ENCODE measurements at places on chromosomes 12 and 14.

DNA sequence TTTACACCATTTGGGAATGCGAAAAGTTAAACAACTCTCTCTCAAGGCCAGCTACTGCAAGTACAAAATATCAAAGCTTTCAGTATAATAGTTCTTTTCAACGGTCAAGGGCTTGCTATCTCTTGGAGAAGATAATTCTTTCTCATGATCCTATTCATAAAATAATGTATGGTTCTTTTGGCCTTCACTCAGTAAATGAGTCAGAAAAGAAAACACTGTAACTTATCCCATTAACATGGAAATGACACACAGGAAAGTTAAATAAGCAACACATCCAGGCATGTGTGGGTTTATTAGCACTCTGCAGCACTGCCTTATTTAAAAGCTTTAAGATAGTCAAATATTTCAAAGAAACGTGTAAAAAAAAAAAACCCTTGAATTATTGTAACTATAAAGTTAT, 36.9 kb downstream of the ZFC3H1 start:
- DNase-seq = no peak

DNA sequence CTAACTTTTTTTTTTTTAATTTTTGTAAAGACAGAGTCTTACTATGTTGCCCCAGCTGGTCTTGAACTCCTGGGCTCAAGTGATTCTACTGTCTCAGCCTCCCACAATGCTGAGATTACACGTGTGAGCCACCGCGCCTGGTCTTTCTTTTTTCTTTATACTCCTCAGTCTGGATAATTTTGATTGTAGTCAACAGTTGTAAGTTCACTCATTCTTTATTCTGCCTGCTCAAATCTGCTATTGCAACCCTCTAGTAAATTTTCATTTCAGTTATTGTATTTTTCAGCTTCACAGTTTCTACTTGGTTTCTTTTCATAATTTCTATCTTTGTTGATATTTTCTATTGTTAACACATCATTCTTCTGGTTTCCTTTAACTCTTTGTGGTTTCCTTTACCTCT, 5.8 kb upstream of the MIS18BP1 start:
- no peak for DNase-seq

- no peak for DNase-seq
Observed at GRCh38 chr12:6494968-6495367, 1.1 kb downstream of the NCAPD2 start.

DNA sequence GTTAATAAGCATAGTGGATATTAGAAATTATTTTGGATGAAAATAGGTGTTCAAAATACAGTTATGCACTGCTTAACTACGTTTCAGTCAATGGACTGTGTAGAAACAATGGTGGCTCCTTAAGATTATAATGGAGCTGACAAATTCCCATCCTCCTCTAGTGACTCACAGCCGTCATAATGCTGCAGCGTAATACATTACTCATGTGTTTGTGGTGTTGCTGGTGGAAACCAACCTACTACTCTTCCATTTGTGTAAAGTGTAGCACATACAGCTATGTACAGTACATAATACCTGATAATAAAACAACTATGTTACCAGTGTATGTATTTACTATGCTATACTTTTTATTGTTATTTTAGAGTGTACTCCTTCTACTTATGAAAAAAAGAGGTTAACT, 111.2 kb upstream of the TMCC3 start:
- no peak for DNase-seq

DNA sequence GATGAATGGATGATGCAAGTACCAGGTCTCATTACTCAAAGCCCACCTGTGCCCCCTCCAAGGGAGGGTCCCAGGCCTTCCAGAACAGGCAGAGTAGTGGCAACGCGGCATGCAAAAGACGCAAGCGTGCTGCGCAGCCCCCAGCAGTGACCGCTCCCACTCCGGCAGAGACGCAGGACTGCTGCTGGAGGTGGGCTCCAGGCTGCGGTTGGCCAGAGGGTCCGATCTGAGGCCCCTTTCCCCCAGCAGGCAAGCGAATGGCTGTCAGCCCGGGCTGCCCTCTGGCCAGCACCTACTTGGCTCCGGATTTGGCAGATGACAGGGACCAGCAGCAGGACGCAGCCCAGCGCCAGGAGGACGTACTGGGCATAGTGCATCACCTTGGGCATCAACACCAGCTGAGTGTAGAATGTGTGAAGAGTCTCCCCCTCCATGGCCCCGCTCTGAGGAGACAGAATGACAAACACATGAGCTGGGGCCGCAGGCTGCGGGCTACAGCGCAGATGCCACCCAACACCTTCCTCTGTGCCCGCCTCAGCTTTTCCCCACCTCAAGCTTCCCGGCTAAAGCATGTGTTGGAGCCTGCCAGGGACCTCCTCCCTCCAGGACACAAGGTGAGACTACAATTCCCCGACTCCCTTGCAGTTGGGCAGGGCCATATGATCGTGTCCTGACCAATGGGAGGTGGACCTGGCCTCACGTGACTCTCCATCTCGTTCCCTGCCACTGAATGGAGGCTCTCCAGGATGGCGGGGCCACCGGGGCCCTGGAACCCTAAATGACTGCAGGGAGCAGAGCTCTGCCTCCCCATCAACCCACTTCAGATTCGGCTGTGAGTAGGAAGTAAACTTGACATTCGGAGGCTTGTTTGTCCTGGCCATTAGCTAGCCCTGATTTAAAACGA, 77.4 kb downstream of the SCARB1 start:
- no peak for DNase-seq

GRCh38 chr12:2057041-2057794, 4.4 kb downstream of the CACNA1C start:
- peak; percentile 41 for DNase-seq

DNA sequence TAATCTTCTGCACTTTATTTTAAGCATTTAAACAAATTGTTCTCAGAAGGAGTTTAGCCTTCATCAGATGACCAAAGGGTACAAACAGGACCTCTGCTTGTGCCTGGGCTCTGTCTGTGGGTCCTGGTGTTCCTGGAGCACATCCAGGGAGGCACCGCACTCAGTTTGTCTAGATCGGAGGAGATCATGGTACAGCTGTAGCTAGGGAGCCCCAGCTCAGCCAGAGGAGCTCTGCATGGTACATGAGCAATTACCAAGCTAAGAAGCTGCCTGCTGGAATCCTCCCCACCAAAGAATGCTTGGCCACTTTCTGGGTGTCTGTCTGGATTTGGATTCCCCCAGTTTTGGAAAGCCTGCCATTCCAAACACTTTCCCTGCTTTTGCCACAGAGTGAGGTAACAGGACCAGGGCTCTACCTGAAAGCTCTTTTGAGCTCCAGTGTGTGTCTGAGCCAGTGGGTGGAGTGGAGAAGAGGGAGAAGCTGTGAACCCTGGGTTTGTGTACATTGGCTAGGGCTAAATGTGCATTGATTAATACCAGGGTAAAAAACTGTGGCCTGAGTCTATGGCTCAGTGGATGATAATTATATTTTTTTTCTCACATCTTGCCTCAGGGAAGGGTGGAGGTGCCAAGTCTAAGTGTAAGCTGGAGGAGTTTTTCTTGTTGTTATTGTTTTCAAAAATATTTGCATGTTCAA, 163.7 kb upstream of the IGF1 start:
- no peak for DNase-seq

- peak; percentile 25 for DNase-seq
Observed at GRCh38 chr12:127619869-127620734, 646.9 kb upstream of the TMEM132C start.

- no peak for DNase-seq
Observed at GRCh38 chr14:65431245-65431644, 18.7 kb downstream of the FUT8 start.

- no peak for DNase-seq
Observed at GRCh38 chr12:51863933-51864832, 15.7 kb upstream of the FIGNL2 start.

- no peak for DNase-seq
Observed at GRCh38 chr12:96211988-96212387, 17.8 kb downstream of the ELK3 start.

DNA sequence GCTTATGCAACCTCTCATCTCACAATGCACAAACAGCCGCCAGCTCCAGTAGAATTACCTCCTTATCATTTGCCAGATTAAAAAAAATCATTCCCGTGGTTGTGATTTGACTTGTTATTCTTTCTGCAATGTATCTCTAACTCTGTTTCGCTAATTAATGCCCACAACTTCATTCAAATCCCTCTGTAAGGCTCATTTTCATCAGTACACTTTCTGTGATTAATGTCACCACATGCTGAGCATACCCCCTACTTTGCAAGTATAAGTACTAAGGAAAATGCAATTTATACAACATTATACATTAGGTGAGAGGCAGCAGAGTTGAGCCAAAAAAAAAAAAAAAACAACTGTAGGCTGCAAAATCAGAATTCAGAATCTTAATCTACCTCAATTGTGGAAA, 166.0 kb downstream of the FSCB start:
- no peak for DNase-seq

DNA sequence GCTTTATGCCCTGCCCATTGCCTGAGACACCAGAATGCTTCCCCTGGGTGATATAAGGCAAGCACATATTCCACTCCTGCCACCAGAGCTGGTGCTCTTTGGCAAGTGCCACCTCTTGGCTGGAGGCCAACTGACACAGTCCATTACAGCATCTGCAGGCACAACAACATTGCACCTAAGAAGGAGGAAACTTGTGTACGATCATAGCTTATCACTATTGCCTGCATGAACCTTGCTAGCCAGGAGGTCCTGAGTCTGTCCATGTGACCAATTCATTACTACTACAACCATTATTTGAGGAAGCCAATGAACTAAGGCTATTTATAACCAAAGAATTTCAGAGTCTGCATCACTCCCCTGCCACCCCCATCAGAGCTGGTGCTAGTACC, 119.8 kb upstream of the SCAF11 start:
- DNase-seq = peak; percentile 16

DNA sequence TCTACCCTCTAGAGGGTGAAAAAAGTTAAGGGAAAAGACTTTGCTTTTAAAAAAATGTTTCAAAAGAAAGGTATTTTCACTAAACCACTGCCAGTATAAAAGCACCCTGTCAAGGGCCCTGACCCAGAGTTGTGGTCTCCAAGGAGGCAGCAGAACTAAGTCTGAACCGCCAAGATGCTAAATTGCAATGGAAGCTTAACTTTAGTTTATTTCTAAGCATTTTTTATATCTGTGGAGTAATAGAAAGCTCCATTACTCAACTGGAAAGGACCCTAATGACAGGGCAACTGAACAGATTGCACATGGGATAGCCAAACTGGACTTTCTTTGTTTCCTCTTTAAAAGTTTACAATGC, 379.8 kb downstream of the NAV3 start:
- no peak for DNase-seq

- no peak for DNase-seq
Observed at GRCh38 chr12:3075315-3075714, 1.9 kb upstream of the TSPAN9 start.

DNA sequence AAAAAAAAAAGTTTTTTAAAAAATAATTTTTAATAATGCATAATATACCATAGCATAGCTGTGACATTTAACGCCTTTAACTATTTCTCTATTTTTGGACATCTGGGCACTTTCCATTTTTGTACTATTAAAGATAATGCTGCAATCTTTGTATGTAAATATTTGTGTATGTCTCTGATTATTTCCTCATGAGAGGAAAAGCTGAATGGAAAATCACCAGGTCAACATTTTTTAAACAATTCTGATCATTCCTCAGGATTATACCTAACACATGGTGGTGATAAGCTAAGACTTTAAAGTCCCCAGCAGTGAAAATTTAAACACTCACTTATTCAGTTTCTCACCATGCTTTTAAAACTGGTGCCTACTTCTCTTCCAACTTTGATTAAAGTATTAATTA, 31.3 kb upstream of the NR1H4 start:
- DNase-seq = no peak

GRCh38 chr12:100593490-100593889, 20.0 kb downstream of the GAS2L3 start:
- DNase-seq = no peak

DNA sequence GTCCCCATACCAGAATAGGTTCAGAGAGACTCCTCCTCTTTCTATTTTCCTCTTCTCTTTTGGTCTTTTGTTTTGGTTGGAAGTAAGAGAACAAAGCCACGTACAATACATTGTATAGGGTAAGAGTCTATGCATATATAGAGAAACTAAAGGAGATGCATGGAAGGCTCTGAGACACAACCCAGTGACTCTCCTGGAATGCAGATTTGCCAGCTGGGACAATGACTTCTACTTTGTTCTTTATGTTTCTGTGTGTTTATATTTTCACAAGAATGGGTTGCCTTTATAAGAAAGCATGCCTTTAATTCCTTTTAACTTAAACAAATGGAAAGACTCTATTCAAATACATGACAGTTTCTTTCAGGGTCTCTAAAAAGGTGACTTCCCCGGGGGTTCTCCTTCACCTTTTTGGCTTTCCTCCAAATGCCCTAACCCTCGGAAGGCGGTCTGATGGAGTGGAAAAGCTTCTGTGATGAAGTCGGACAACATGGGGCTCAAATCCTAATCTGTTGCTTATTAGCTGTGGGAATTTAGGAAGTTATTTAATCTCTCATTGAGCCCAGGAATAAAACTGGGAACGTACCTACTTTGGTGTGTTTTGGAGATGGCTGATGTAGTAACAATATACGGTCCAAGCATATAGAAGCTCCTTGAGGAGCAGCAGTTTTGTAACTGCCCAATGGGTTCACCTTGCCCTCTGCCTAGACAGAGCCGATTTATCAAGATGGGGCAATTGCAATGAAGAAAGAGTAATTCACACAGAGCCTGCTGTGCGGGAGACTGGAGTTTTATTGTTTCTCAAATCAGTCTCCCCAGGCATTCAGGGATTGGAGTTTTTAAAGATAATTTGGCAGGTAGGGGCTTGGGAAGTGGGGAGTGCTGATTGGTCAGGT, 9.1 kb upstream of the SERPINA1 start:
- DNase-seq = no peak

GRCh38 chr12:39441963-39442830, 723 bp downstream of the KIF21A start:
- DNase-seq = no peak

DNA sequence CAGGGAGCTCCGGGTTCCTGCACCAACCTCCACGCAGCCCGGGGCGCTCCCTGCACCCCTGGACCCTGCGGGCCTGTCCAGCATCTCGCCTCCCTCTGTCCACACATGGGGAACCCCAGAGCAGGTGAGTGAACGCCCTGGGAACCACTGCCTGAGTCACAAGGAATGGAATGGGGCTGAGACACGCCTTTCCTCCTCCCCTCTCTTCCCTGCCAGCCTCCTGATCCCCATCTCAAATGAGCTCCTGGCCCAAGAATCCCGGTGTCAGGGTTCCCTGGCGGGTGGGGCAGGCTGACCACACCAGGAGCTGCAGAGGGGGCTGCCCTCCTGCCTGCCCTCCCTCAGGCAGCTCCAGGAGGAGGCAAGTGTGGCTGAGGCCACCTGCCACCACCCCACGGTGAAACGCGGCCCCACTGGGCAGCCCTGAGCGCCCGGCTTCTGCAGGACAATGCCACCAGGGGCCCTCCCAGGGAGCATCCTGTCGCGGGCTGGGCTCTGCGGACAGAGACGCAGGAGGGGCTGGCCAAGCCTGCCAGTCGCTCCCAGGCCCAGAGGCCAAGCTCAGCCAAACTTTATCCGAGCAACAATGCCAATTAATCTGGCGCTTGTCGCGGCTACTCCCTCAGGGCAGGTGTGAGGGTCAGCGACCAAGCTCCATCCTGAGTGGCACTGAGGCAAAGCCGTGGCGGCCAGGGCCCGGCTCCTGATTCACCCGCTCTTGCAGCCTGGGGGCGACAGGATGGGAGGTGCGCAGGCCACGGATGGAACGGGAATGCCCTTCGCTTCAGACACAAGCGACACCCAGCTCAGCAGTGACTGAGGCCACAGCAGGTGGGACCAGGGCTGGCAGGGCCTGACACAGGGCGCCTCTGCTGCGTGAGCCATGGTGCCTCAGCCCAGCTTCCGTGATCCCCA, 44.3 kb downstream of the GALNT9 start:
- no peak for DNase-seq

All from NCI-H2081 (cell line).